ENCODE measurements at places on chromosomes 1 and 21.

GRCh38 chr1:44503625-44504024, 98.6 kb downstream of the RNF220 start:
- no peak for DNase-seq

DNA sequence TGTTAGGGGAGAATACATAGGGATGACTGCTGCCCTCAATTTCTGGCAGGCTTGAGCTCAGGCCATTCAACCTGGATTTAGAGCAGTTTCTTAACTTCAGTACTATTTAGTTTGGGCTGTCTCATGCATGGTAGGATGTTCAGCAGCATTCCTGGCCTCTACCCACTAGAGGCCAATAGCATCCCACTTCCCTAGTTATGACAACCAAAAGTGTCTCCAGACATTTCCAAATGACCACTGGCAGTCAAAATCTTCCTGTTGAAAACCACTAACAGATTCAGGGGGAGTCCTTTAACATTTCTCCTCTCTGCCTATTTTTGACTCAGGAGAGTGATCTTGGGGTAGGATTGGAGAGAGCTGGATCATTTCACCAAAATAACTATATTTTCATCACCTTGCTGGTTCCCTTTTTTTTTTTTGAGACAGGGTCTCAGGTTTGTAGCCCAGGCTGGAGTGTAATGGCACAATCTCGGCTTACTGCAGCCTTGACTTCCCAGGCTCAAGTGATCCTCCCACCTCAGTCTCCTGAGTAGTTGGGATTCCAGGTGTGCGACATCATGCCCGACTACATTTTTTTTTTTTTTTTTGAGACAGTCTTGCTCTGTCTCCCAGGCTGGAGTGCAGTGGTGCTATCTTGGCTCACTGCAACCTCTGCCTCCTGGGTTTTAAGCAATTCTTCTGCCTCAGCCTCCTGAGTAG, 8.7 kb downstream of the GNAT2 start:
- DNase-seq = no peak

GRCh38 chr21:34342476-34342875, 21.3 kb upstream of the KCNE2 start:
- DNase-seq = no peak

- no peak for DNase-seq
Measured at GRCh38 chr1:41698916-41699860, 214.7 kb upstream of the EDN2 start.

- peak; percentile 73 for DNase-seq
Measured at GRCh38 chr1:1432951-1433803, 2.3 kb upstream of the VWA1 start.

GRCh38 chr1:30604801-30605440, 118.5 kb downstream of the MATN1 start:
- no peak for DNase-seq

- DNase-seq = no peak
Measured at GRCh38 chr1:5189384-5189783, 535.0 kb downstream of the AJAP1 start.

- no peak for DNase-seq
Measured at GRCh38 chr1:242065813-242066212, 66.9 kb upstream of the MAP1LC3C start.

GRCh38 chr1:53410100-53410541, 49.1 kb upstream of the DMRTB1 start:
- peak; percentile 49 for DNase-seq

DNA sequence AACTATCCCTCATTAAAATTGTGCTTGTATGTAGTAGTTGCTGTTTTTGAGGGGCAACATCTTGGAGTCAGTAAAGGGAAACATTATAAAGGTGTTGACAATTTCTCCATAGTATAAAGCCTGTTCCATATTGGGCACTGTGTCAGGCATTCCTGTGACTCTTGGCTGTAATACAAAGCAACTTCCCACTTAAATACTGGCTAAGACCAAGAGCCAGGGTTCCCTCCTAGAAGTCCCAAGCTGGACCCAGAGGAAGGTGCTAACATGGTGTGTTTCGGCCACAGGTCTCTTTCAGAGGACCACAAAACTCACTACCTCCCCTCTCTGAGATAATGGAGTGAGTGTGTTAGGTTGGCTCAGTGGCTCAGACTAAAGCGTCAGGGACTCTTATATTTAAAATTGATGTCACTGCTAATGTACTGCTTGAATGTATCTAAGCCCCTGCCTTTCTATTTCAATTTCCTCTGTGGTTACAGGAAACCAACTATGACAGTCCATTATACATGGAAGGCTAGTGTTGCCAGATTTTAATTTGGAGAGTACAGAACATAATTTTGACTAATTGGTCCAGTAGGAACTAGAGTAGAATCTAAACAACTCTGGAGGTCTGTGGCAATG, 74.7 kb upstream of the RGL1 start:
- DNase-seq = no peak

DNA sequence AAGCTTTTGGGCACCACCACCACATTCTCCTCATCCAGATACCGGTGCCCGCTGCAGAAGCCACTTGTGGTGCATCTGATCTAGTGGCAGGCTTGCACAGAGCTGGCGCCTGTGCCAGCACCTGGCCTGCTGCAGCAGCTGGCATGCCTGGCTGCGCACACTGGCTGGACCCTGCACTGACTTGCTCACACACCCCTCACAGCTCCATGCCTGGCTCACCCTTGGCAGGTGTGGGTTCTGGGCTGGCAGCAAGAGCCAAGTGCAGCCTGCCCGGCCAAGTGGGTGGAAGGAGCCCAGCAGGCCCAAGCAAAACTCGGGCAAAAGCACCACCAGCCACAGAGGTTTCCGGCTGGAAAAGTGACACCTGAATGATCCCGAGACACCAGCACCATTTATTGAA, 315.7 kb upstream of the RRP15 start:
- DNase-seq = no peak

- DNase-seq = no peak
Measured at GRCh38 chr1:185477638-185478580, 160.9 kb upstream of the IVNS1ABP start.

DNA sequence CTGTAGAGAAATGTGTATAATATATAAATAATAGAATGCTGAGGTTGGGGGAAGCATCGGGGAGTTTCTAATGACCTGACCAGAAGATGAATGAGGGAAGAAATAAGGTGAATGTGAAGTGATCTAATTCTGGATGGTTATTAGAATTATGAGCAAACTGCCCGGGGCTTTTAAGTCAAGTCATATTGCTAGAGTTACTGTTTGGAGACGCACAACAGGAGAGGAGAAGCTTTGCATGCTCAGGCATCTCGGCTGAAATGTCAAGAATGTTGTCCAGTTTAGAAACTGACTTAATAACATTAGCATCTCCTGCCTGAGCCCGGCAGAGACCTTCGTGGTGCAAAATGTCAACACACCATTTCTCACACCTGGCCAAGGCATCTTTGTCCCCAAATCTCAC, 119.1 kb downstream of the RRAGC start:
- DNase-seq = no peak

- DNase-seq = no peak
Measured at GRCh38 chr1:10564063-10564462, 89.3 kb downstream of the PEX14 start.

DNA sequence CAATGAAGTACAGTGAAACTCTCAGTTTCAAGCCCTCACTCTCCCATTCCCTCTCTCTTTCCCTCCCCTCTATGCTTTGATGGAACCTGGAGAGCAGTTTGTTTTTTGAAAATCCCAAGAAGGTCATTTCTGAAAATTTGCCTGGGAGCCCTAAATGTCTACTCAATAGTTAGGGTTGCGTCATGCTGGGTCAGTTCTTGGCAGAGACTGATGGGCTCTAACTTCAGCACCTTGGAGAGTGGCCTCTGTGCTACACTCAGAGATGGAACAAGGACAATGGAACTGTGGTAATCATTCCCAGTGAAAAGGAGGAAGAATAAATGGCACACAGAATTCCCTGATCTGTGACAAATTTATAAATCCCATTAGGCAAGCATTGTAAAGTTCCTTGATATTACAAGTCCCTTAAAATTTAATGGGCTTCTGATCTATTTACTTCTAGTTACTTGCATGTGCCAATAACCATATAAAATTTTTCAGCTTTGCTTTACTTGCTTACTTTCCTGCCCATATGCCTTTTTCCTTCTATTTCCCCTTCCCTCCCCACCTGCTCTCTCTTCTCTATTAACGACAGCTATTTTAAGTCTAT, 182.9 kb upstream of the KCND3 start:
- no peak for DNase-seq

DNA sequence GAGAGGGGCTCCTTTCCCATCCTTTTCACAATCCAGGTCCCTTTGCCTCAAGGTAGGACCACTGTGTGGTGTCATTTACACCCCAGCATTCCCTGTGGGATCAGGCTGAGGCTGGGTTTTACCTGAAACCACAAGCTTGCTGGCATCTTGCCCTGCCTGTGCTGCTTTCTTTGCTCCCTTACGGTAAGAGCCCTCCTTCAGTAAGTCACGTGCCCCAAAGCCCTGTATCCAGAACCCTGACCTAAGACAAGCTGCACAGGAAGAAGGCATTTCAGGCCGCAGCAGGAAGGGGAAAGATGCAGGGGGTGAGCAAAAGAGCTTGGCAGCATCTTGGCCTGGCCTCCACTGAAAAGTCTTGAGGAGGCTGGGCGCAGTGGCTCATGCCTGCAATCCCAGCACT, 58.4 kb downstream of the KLHDC7A start:
- no peak for DNase-seq

DNA sequence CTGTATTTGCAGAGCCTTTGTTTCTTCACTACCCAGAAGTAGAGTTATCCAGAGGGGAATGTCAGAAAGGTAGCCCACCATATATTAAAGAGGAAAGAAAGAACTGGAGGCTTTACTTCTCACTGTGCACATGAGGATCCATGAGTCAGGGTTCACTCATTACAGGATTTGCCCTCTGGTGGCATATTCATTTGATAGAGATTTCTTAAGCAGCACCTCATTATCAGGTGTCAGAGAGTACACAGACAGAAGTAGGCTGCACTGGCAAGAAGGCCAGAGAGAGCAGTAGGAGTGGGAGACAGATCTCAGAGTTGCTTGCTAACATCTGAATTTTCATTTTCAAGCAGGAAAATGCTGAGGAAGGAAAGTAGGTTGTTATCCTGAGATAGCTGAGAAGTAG, 123.8 kb downstream of the PIK3R3 start:
- no peak for DNase-seq

DNA sequence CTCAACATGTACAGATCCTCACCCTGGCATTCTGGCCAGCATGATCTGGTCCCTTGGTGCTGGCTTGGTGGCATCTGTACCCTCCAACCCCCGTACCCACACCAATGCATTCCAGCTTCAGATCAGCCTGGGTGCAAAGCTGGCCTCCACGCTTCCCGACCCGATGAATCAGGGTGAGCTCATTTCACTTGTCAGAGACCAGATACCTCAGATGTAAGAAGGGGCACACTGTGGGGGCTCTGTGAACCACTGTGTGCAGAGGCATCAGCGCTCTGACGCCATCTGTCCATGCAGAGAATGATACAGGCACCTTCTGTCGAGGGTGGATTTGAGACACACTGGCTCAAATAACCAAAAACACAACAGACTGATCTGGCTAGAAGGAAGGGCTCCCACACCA, 76.6 kb downstream of the DMRTB1 start:
- DNase-seq = peak; percentile 89

DNA sequence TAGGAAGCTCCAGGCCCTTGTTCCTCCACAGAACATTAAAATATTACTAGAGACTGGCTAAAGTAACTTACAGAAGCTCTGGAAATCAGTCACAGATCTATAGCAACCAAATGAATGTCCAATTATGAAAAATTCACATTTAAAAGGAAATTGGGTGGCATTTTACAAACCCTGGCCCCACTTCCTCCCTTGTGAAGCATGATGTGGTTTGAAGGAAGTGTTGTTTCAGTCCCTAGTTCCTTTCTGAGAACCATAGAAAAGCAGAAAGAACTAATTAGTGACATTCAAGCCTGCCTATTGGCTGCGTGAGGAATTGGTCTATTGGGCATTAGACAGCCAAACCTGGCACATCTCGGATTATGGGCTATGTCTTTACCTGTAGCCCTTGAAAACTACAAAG, 649.7 kb upstream of the NEGR1 start:
- no peak for DNase-seq

DNA sequence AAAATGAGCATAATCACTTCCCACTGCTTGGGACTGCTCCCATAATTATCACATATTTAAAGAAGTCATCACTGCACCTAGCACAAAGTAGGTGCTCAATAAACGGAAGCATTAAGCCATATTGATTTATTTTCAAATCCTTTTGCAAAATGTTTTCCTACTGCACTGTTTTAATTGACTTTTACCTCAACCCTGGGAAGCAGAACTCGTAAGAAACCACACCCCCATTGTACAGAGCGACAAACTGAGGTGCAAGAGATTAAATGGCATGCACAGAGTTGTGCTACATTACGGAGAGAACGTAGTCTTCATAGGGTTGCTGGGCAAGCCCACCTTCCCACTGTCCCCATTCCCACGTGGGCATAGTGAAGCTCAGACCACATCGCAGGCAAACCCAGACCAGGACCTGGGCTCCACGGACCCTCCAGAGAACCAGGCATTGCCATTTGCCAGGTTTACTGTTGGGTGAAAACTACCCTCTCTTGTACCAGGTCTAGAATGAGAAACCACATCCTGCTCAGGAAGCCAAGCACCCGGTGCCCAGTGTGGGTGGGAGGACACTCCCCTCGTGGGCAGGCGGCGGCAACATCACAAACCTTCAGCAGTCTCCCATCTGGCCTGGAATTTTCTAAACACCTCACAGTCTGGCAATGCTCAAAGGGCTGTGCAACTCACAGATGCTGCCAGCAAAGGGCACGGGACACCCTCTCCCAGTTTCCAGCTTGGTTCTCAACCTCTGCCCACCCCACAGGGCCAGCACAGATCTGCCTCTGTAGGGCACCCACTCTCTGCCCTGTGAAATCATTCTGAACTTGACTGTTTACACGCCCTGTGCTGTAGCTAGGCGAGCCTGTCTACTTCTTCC, 8.2 kb downstream of the IFFO2 start:
- no peak for DNase-seq

GRCh38 chr1:230332061-230332460, 94.1 kb downstream of the PGBD5 start:
- no peak for DNase-seq

DNA sequence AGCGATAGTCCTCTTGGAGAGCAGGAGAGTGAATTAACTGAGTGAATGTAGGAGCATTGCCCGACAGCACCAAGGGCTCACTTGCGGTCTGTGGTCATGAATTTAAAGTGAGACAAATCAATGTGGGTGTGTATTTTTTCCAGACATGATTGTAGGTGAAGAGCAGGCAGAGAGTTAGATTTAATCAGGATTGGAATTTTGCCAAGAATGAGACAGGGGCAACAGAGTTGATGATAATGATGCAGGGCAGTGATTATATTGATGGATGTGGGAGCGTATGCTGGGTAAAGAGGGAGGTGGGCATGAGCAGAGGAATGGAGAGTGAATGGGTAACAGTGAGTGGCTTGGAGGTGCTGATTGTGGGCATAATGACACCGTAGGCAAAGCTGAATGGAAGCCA, 20.0 kb upstream of the SYT6 start:
- peak; percentile 42 for DNase-seq

- no peak for DNase-seq
Measured at GRCh38 chr1:89670163-89670562, 37.2 kb downstream of the LRRC8C start.

GRCh38 chr21:41064951-41065350, 103.0 kb upstream of the BACE2 start:
- no peak for DNase-seq
